ENCODE measurements at places on chromosomes 6 and 20.
A peak's percentile ranks its signal among the peaks of the same experiment; 100 is the strongest.

- DNase-seq, result no peak
Observed at GRCh38 chr6:154868143-154868594, 126.9 kb upstream of the TIAM2 start.

DNA sequence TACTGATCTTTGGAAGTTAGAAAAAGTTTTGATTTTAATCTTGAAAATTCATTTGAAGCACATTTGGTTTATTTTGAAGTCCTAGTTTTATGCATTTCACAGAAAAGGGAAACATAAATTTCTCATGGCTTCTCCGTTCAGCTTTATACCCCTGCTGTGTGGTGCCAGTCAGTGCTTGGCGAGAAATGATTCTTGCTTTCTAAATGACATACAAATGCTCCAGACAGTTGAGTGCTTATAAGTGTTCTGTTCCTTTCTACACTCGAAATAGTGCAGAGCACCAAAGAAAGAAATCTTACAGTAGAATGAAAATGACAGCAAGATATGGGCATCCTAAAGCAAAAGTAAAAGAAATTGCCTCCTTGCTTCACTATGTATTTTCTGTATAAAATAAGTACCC is 9.0 kb upstream of the ZNF292 start:
- DNase-seq, result no peak

DNA sequence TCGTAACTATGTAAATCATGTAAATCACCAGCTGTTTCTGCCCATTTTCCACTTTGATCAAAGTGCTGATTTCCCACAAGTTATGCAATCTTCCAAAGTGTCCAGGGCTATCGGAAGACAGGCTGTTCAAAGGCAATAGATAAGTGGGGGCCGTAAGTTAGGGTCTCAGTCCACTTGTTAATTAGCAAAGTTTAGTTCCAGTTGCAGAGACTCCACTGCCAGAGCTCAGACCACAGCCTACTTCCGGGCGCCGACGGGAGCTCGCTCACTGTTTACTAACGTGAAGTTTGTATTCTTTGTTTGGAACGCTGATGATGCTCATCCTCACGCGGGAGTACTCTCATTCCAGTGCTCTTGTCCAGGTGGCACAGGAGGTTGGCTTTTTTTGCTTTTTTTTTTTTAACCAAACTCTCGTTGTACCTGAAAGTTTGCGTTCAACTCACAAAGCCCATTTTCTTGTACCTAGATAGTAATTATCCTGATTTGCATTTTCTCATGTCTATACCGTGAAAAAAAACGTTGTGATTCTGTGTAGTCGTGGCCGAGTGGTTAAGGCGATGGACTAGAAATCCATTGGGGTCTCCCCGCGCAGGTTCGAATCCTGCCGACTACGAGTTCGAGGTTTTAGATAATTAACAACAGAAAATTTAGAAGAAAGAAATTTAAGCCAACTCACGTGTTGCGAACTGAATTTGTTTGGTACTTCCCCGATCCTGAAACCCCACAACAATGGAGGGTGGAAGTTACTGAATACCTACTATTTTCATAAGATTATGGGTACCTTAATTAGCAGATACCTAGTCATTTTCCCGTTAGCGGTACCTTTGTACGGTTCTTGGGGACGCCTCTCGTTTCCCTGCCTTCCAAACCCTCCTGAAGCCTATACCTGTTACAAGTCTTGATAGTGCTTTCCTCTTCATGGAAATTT is 29.9 kb upstream of the ZNF184 start:
- DNase-seq, result no peak

GRCh38 chr6:154261688-154262397 is 94.8 kb downstream of the IPCEF1 start:
- no peak for DNase-seq

DNA sequence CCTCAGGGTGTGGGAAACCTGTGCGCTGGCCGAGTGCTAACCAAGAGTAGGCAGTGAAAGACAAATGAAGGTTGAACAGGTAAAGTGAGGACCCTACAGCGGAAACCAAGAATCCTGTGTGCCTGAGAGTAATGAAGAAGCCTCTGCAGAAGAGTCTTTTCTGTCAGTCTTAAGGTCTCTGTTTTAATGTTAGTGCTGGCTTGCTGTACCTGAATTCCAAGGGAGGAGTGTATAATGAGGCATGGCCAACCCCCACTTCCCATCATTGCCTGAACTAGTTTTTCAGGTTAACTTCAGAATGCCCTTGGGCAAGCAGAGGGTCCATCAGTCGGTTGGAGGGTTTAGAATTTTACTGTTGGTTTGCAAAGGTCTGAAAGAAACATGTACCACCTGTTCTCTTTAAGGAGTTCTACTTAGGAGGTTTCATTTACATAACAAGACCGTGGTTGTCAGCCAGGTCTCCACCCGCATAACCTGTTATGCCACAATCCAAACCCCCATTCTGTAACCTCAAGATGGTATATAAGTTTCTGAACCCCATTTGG is 589 bp upstream of the PDCD2 start:
- no peak for DNase-seq

- DNase-seq, result no peak
Observed at GRCh38 chr6:20724443-20725190, 190.4 kb downstream of the CDKAL1 start.

DNA sequence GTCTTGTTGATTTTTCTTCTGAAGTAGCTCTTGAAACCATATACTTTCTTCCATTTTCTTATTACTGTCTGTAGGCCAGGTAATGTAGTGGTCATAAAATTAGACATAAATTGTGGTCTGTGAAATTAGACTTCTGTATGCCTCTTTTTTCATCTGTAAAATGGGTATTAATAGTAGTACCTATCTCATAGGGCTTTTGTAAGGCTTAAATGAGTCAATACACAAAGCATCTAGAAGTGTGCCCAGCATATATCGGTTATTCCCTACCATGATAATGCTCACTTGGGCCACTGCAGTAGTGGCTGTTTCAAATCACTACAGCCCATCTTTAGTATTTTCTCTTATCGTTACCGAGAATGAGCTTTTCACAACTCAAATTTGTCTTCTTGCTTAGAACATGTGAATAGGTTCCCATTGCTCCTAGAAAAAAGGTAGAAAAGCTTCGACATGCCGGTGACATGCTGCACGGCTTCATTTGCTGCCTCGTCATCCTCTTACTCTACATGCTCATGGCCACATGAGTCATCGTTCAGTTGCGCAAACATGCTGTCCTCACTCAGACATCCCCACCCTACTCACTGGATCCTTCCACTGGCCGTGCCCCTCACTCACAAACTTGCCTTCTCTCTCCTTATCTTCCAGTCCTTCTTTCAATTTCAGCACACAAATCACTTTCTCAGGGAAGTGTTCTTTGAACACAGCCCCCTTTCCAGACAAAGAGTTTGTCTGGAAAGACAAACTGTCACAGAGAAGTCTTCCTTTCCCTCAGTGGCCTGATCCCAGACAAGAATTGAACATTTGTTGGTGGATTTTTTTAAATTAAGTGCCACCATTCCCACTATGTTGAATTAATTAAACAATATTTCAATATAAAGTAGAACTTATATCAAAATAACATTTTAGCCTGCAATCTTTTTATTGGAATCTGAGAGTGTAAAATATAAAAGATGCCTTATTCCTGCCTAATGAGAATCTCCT is 32.2 kb upstream of the ERVFRD-1 start:
- DNase-seq, result peak; percentile 74

DNA sequence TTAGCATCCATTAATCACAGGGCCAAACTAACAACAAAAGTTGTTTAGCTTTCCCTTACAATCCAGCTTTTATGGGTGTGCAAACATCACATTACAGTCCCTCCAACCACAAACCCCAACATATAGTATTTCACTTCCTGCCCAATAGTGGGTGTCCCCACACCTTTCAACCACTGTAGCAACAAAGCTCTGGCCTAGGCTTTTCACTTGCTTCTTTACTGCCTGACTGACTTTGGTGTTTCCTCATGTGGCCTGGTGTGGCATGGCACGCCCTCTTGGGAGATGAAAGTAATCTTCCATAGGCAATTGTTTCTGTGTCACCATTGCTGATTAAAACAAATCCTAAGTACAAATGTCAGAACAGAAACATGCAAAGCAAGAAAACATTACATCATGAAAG is 46.3 kb downstream of the MCM8 start:
- no peak for DNase-seq

- no peak for DNase-seq
Observed at GRCh38 chr6:33994472-33995308, 151.2 kb downstream of the GRM4 start.

GRCh38 chr6:87945181-87945580 is 102.5 kb upstream of the SPACA1 start:
- no peak for DNase-seq

DNA sequence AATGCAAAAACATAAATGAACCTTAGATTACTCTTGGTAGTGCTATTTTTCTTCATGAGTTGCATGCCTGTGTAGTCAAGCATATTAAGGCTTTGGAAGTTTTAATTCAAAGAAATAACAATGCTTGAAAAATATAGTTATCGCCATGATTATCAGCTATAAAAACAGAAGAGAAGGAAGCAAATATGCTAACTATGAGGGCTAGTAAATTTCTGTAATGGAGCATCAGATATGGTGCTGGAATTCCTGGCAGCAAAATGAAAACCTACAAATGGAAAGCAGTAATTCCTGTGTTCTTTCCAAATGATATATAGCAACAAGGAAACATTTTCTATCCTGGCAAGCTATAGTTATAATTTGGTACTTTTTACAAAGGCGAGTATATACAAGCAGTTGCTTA is 29.7 kb downstream of the DOP1A start:
- DNase-seq, result no peak

Measured in upper lobe of right lung (tissue), 1 donor.